ENCODE measurements at places on chromosomes 2 and 18.

GRCh38 chr2:121092095-121092494 lies 192.9 kb downstream of the TFCP2L1 start:
- DNase-seq, result no peak

- peak; percentile 1 for DNase-seq
Measured at GRCh38 chr18:72181241-72181764, 362.8 kb downstream of the CBLN2 start.

DNA sequence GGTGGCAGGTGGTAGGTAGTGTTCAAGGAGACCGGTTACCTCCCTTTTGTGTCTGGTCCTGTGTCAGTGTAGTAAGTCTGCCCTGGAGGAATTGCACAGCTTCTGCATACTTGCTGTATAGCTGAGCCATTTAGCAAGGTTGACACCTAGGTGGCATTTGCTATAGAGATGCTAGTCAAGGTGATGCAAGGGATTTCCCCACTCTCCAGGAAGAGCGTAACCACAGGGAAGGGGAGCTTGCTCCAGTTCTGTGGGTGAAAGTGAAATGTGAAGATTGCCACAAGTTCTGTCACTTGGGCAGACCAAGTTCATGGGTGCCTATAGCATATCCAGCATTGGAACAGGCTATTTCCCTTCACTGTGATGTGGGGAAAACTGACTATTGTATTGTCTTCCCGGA lies 28.1 kb downstream of the NAT8 start:
- no peak for DNase-seq

GRCh38 chr18:10354241-10354811 lies 100.1 kb upstream of the APCDD1 start:
- DNase-seq, result peak; percentile 37

DNA sequence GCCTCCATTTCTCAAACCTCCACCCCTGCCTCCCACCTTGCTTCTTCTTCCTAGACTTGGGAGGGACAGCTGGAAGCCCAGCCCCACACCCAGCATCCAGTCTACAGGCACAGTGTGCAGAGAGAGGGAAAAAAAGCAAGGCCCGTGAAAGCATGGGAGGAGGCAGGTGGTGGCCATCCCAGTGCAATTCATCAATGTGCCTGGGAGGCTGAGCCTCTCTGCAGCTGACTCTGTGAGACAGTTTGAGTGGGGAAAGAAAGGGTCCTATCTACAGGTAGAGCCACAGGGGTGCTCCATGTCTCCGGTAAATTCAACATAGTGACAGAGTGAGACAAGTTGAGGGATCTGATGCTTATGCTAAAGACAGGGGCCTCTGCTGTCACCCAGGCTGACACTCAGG lies 340.6 kb downstream of the DYSF start:
- no peak for DNase-seq

DNA sequence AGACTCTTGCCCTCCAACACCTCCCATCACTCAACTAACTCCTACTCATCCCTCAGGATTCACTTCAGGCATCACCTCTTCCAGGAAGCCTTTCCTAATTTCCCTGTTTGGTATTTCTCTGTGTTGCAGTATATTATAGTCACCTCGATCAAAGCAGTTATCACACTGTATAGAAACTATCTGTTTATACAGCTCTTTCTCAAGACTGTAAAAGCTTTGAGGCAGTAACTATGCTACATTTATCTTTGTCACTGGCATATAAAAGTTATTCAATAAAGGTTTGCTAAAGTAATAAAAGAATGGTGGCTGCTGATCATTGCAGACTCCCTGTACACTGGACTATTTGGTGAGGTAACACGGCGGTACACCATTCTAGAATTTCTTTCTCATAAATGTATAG lies 284.9 kb downstream of the PAX3 start:
- DNase-seq, result no peak

DNA sequence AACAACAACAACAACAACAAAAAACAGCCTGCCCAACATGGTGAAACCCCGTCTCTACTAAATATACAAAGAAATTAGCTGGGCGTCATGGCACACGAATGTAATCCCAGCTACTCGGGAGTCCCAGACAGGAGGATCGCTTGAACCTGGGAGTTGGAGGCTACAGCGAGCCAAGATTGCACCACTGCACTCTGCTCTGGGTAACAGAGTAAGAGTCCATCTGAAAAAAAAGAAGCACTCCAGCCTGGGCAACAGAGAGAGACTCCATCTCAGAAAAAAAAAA lies 344.1 kb upstream of the PLGLB2 start:
- DNase-seq, result no peak

- DNase-seq, result no peak
Measured at GRCh38 chr2:179952658-179953057, 54.4 kb downstream of the CWC22 start.

DNA sequence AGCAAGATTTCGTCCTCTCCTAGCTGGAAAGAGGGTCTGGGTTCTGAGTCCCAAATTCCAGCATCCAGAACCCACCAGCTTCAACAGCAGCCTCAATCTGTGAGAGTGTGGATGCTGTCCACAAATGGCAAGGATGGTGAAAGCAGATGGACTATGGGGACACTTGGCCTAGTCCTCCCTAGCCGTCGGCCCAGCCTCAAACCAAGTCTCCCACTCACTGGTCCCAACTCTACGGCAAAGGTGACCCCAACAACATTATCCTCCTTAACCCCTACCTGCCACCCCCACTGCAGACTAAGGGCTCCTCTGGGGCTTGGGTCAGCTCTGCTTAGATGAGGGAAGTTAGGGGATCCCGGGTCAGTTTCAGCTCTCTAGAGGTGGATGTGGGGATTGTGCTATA lies 57.3 kb downstream of the TNS1 start:
- no peak for DNase-seq

DNA sequence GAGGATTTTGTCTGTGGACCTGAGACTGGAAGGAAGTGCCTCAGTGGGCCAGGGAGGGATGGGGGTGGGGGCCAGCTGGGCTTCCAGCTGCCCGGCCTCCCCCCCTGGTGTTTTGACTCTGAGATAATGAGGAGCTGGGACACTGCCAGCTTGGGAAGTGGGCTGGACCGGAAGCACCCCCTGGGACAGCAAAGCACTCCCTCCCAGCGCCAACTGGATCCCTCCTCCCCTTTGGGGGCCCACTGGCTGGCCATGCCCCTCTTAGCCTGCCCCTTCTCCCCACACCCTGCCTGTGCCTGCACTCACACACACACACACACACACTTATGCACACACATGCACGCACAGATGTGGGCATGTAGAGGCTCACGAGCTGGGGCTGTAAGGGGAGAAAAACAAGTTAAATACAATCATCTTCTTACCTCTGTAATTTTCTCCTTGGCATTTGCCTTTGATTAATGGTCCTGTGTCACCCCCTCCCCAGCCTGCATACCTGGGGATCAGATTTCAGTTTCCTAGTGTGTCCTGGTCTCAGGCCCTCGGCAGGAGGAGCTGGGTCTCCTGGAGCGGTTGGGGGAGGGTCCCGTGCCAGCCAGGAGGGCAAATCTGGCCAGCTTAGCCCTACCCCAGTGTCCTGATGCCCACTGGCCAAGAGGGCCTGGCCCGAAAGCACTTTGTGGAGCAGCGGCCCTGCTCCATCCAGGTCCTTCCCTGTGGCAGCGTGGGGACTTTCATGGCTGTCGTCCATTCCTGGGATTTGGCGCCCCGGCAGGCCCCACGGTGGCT lies 3.6 kb downstream of the ITM2C start:
- DNase-seq, result no peak

DNA sequence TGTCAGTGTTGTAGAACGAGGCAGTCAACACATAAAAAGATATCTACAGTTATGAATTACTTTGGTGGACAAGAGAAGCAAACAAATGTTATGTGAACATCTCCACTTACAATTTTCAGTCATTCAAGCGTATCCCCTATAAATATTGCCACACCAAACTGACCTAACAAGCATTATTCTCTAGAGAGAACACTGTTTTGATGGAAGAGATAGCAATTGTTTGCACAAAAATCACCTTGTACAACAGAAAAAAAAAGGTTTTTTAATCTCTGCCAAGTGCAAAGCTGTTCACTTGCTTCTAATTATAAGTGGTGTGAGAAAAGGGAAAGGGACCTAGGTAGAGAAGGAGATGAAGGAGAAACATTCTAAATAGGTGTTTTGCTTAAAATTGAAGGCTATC lies 33.8 kb downstream of the PID1 start:
- DNase-seq, result no peak

DNA sequence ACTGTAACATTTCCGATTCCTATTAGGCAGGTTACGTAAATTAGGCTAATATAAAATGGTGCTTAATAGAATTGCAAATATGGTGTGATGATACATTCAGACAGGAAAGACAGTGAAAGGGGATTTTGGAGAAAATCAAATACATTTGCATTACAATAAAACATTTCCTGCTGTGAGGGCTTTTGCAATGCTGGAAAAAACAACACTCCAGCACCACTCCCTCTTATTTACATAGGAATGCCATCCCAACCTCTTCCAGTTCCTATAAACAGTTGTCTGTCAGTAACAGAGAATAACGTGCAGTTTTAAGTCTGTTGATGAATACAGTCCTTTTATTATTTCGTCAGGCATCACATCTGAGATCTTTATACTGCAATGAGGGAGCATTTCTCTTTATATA lies 298.8 kb upstream of the FANCL start:
- no peak for DNase-seq

DNA sequence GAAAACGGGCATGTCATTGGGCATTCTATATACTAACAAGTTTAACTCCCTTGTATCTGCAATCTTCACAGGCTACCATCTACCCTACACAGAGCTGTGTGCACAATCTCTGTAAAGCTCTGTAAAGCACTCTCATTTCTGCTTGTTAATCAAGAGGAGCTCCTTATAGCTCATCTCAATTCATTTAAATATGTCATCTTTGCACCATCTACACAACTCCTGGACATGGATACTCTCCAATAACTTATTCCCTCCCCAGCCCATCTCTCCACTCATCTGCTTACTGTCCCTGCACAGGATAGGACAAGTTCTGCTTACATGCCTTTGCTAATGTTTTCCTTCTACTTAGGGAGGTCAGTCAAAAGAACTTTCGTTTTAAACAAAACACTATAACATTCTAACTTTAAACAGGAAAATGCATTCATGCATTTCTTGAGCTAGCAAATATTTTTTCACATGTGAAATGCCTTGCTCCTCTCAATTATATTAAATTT lies 61.4 kb downstream of the DPP4 start:
- DNase-seq, result no peak

DNA sequence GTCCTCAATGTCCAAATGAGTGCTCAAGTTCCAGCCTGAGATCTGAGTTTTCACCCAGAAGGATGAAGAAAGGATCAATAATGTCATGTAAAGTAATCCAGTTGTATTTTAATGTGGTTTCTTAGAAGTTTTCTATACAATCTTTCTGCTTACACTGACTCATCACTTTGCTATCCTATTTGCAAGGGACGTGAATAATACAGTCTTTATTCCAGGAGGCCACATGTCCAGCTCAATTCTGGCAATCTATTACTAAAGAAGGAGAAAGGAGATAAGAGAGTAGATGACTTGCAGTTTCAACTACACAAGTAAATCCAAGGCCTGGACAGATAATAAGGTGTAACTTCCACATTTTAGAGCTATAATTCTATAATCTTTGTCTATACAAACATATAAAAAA lies 601.1 kb upstream of the SETBP1 start:
- no peak for DNase-seq

- DNase-seq, result peak; percentile 59
Measured at GRCh38 chr2:155377266-155377680, 678.8 kb downstream of the KCNJ3 start.

- no peak for DNase-seq
Measured at GRCh38 chr2:100959225-100959880, 42.7 kb upstream of the RPL31 start.

GRCh38 chr18:74040459-74041332 lies 106.9 kb downstream of the FBXO15 start:
- DNase-seq, result peak; percentile 14

DNA sequence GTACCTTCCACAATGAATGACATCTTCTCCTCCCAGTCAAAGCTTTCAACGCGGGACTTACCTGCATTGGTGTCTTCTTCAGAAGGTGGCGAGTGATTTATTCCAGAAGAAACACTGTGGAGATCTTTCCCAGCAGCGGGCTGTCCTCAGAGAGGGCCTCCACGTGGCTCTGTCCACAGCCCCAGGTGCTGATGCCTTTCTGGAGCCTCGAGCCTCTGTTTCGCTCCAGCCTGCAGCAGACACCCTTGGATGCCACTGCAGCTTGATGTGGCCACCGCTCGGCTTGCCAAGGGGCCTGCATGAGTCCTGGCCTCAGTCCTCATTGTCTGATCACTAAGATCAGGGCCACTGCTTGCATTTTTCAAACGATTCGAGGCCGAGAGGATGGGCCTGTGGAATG lies 46.6 kb upstream of the GALR1 start:
- no peak for DNase-seq

DNA sequence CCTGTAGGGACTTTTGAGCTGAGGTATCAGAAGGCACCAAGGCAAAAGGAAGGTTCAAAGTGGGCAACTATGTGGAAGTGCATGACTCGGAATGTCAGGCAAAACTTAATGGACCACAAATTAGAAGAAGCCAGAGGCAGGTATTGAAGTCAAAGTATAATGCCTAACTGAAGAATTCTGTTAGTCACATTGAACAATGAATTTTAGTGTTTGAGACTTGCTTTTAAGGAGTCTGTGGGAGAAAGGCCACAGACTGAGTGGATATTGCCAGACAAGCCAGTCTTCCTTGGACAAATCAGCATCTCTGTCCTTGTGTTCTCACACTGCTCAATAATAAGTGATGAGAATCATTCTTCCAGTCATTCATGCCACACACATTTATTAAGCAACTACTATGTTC lies 498.9 kb downstream of the STK39 start:
- no peak for DNase-seq

DNA sequence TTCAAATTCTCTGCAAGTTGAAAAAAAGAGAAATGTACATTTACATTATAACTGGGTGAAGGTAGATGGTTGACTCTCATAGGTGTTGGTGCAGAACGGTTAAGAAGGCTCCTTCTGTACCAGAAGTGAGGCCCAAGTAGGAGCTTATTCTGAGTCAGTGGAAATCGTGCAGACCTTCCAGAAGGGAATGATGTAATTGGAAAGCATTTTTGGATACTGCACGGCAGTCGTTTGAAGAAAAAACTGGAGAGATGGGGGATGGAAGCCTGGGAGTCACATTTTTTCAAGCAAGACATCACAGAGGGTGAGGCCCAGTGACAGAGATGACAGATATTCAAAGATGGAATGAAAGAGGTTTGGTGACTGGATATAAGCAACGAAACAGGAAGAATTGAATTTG lies 39.4 kb downstream of the HRH4 start:
- no peak for DNase-seq

DNA sequence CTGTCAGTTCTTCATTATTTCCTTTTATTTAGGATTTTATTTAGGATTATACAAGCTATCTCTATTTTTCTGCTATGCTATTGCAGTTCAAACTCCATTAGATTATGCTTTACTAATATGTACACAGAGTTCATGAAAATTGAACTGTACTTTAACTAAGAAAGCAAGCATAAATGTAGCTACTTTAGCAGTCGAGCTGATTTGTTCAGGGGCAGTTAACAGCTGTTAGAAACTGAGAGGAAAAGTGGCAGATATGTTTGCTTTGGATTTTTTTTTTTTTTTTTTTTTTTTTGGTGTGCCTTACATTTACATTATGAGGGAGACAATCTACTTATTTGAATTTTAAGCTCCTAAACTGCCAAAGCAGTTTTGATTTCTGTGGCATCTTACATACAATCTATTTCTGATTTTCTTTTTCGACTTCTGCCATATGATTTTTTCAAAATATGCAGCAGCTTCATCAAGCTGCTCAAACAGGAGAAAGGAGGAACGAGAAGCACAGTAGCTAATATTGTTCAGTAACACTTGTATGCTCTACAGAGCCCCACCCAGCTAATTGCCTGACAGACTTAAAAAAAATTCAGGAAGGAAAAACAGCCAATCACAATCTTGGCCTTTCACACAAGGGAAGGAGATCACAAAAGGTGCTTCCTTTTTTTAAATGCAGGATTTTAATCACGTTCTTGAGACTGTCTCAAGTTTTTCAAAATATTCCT lies 233.4 kb upstream of the SIX3 start:
- DNase-seq, result peak; percentile 78

Measured in inflammatory macrophage treated with lipopolysaccharide for 1 hour (primary cell).